ENCODE measurements at places on chromosomes 1 and 21.

GRCh38 chr1:56572334-56573050, 6.9 kb downstream of the PLPP3 start:
- no peak for DNase-seq

DNA sequence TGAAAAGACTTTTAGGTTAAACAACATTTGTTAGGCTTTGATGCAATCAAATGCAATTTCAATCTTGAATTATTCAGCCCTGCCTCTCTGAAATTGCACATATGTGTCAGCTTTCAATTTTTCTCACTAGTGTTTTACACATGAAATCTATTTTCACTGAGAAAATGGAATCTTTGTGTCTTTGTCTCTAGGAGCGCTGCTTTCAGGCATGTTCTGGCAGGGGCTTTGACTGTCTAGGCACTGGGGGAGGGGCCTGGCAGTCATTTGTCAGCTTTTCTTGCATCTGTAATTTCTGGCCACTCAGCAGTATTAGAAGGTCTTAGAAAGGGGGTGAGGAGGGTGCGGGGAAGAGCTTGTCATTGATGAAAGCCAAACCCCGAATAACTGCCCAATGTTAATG, 264.4 kb downstream of the PTPRC start:
- peak; percentile 59 for DNase-seq

GRCh38 chr1:199377211-199377610, 650.3 kb upstream of the NR5A2 start:
- DNase-seq: no peak

GRCh38 chr1:42753070-42753469, 13.0 kb upstream of the CLDN19 start:
- DNase-seq: no peak

- no peak for DNase-seq
Measured at GRCh38 chr1:101408212-101409042, 171.6 kb downstream of the S1PR1 start.

DNA sequence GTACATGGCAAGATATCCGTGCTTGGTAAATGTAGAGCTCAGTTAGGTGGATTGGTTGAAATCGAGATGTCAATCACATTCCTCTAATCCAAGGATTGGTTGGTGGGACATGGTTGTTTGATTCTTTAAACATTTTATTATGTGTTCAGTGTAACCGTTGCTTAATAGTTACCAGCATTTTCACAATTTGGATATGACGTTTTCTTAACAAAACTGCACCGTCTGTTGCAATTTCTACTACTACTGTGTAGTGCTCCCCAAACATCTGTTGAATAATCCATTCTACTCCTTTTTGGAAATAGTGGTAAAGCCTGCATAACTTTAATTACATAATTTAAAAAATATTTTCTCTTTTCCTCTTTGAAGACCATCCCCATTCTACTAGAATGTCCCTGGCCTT, 16.3 kb downstream of the OR2B11 start:
- DNase-seq: no peak

GRCh38 chr1:226506021-226506420, 42.5 kb upstream of the STUM start:
- DNase-seq: no peak

- no peak for DNase-seq
Measured at GRCh38 chr1:156691665-156692440, 13.5 kb downstream of the CRABP2 start.

DNA sequence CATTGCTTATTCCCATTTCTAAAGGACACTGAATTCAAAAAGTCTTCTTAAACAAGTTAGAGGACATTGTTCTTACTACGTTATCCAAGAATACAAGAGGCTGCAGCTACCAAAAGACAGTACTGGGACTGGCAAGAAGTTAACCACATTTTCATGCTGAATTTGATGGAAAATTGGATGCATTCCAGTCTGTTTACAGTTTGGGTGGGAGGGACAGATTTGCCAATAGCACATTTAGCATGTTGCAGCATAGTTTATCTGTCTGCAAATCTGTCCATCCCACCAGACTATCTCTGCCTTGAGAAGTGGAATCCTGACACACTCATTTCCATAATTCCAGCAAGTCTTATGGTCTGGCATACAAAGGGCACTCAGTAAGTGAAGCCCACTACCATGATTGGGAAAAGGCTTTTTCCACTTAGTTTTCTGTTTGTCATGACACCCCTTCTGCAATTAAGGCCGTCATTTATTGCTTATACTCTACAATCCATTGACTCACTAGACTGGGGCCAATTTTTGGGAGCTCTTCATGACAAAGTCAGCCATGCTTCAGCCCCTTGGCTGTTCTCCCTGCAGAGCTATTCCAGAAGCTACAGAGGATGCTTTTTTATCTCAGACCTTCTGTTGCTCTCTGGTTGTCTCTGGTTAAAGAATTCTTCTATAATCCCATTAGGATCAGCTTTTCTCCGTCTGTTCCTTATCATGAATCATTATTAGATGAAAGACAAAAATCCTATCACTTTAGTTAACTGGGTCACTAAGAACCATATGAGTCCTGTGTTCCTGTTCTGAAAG, 355.8 kb upstream of the PTBP2 start:
- DNase-seq: no peak

GRCh38 chr1:16409536-16410152, 27.6 kb downstream of the SPATA21 start:
- DNase-seq: no peak

DNA sequence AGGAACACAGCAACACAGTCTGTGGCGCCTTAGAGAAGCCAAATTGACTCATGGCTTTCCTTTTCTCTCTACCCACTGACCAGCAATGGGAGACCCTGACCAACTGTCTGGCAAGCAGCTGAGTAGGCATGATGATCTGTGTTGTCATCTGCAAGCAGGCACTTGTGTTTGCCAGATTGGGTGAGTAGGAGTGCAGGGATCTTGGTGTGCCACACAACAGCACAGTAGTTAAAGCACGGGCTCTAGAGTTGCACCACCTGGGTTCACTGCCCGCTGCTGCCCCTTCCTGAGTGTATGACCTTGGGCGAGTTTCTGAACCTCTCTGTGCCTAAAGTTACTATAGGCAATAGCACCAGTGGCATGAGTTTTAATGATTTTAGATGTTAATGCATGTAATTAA, 95.7 kb upstream of the CD53 start:
- DNase-seq: no peak

- DNase-seq: no peak
Measured at GRCh38 chr21:41731081-41731480, 35.8 kb downstream of the RIPK4 start.

DNA sequence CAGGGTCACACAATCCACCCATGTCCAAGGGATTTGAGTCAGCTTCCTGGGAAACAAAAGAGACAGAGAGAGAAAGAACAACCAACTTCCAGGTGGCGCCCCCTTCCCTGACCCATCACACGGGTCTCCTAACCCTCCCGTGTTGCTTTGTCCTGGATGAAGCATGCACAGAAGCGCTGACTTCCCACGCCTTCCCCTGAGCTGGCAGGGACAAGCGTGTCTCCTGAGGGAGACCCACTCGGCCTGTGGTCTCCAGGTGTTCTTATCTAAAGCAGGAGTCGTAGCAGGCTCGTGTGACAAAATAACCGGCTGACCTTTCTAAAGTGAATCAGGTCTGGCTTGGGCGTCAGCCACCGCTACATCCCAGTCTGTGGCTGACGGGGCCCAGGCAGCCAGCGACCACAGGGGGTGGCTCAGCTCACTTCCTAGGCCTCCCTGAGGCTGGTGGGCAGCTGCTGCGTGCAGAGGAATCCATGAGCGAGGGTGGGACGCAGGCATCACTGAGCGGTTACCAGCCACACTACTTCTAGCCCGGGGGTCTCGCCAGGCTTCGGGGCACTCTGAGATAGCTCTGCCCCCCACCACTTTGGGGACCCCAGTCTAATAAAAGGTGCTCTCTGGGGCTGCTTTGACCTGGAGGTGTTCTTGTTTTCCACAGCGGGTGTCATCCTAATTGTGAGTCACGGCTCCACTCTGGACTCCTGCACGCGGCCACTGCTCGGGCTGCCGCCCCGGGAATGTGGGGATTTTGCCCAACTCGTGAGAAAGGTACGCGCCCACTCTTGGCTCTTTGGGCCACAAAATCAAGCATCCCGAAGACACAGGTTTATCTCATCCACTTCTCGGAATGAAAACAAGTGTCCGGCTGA, 40.4 kb downstream of the UBASH3A start:
- no peak for DNase-seq

DNA sequence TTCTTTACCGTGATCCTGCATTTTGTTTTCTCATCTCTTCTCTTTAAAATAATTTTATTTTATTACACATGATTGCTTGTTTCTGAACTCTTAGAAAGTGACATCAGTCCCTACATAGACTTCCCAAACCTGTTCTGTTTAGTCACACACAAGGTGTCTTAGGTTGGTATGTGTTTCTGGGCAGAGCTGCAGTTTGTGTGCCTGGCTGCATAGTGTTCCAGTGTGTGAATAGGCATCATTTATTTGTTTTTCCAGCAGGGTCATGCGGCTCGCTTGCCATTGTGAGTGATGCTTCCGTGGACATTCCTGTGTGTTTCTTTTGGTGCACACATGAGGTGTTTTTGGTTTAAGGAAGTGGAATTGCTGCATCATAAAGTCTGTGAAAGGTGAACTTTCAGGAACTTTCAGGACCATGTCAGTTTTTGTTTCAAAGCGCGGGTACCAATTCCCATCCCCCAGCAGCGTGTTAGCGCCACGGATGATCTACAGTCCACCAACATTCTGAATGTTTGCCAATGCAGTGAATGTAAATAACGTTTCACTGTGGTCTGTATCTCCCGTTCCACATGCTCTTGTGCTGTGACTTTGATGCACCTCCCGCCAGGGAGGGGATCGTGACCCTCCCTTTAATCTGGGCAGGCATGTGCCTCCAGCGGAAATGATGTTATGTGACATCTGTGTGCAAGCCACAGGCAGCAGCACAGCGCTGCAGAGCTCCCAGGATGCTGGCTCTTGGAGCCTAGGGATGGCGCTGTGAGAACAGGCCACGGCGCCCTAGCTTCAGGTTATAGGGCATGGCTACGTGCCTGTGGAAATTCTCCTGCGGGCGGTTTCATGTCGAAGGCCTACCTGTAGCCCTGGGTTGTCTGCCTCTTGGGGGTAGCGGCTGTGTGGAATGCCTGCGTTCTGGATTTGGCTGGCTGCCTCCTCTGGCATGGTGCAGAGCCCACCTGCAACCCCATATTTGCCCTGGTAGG, 144.6 kb upstream of the COL6A1 start:
- no peak for DNase-seq

DNA sequence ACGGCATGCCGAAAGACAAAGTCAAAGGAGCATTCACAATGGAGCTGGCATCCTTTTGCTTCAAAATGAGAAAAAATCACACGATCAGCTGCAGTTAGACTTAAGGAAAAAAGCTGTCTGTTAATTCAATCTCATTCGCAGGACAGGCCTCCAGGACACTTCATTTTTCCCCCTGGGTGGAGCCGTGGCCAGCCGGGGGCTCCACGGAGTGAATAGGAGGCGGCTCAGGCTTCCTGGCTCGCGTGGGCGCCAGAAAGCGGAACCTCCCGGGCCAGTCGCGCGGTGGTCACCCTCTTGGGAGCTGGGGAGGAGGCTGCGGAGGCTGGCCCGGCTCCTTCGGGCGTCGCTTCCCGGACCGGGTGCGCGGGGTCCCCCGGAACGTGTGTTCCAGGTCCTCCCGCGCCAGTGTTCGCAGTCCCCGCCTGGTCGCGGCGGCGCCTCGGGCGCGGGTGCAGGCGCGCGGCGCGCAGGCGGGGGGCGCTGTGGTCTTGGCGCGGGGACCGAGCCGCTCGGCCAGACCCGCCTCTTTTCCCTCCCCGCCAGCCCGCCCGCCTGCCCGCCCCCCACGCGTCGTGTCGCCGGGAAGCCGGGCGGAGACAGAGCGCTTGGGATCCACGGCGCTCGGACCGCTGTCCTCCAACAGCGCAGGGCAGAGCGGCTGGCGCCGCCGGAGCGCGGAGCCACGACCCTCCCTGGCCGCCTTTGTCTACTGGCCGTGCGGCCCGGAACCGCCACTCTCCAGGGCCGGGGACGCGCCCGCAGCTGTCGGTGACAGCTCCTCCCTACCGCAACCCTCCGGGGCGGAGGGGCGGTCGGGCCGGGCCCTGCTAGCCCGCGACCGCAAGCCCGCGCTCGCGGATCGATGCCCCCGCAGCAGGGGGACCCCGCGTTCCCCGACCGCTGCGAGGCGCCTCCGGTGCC, at the start of gene RHOU:
RHOU (plus strand) TSS at position 599 of the 921 bp plus-strand sequence; CDS start at position 863, 264 bp downstream.
- peak; percentile 77 for DNase-seq

DNA sequence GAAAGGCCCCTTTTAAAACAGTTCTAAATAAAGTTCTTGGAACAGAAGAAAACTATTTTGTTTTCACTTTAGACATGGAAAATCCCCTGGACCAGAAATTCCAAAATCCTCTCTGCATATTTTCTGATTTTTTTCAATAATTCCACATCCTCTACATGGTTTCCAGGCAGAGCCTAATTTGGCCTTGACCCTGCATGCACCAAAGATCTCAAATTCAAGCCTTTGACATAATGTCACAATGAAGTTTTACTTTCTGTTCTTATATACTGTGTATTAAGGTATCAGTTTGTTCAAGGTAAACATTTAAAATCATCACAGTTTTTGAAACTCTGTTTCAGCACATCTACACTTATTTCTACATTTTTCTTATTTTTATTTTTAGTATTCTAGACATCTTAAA, 12.2 kb upstream of the NPL start:
- DNase-seq: no peak

DNA sequence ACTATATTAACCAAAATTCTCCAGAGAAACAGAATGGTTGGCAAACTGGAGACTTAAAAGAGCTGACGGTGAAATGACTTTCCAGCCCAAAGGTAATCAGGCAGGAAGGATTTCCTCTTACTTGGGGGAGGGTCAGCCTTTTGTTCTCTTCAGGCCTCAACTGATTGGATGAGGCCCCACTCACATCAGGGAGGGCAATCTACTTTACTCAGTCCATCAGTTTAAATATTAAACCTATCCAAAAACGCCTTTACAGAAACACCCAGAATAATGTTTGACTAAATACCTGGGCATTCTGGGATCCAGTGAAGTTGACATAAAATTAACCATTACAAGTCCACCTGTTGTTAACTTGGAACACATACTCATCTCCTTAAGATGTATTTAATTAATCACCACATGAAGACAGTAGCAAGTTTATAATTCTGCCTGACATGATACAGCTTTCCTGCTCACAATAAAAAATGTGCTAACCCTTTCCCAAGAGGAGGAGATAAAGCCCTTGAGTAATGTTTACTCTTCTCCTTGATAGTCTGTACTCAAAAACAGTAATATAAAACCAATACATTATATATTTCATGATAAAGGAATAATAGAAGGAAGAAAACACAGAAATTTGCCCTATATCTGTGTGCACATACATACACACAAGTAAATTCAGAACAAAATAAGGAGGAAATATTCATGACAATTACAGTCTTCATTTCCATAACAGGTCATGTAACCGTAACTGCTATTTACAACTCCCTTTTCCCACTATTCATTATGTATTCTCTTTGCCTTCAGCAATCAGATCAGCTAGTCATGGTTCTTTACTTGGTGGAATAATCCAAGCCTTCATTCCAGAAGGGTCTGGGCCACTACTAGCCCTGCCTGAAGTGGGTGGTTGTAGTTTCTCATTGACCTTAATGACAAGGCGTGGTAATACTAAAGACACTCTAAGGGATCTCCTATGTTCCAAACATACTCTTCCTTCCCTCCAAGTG, 107.5 kb upstream of the RUNX1 start:
- no peak for DNase-seq

DNA sequence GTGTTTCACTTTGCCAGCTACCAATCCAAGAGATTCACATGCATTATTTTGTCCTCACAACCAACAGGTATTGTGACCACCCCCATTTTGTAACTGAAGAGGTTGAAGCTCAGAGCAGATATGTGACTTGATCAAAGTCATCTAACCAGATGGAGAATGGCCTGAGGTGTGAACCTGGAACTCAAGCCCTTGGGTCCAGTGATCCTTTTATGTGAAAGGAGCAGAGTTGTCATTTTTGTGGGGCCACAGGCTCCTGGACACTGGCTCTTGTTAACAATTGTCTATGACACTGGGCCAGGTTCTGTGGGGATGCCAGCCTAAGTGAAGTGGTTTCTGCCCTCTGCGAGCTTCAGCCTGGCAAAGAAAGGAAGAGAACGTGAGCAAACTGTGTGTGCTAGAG, 172.6 kb downstream of the ZZZ3 start:
- no peak for DNase-seq

All from muscle of arm (tissue), 14 donors.